ENCODE measurements at places on chromosomes 4 and X.
A peak's percentile ranks its signal among the peaks of the same experiment; 100 is the strongest.

DNA sequence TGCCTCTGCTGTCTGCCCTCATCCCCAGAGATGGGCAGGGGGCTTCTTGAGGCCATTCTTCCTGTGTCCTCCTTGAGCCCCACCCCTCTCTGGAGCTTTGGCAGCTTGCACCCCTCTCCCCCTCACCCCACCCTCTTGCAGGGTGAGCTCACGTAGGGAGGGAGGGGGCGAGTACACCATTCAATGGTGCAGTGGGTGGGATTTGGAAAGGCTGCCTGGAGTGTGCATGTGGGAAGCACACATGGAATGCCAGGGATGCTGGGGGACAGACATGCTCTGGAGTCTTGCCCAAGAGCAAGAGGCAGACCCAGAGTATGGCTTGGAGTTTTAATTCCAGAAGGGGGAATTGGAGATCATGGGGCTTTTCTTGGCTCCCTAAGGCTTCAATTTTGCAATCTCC is 5.6 kb downstream of the PAK3 start:
- DNase-seq, result no peak

- DNase-seq, result no peak
These were observed 43.2 kb downstream of the PGRMC2 start for GRCh38 chr4:128244379-128244778.

GRCh38 chrX:630007-630611 is 482 bp upstream of the SHOX start:
- no peak for DNase-seq

GRCh38 chr4:10020871-10021652 is at the start of gene SLC2A9:
SLC2A9 (minus strand) TSS chr4:10021497; CDS start chr4:10021429, 68 bp downstream.
- peak; percentile 85 for DNase-seq

DNA sequence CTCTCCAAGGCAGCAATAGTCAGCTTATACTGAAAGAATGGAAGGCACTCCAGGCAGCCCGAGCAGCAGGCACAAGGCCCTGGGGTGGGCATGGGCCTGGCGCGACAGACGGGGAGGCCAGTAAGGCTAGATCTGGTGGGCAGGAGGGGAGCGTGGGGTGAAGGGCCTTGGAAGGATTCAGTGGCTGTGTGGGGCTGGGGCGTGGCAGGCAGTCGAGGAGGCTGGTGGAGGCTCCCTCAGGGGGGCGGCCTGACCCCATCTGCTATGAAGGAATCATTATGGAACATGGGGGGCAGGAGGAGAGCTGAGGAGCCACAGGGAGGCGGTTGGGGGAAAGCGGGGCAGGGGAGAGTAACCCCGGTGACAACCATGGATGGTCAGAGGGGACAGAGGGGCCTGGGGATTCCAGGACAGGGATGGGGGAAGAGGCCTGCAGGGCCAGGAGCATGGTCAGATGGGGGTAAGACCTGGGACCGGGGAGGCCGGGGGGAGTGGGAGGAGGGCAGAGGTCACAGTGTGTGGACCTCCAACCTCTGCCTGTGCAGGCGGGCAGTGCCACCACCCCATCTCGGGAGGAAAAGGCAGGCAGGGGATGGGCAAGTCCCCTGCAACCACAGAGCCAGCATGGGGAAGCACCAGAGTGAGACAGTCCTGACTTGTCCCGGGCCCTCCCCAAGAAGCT is 70.3 kb downstream of the ACOX3 start:
- DNase-seq, result no peak

DNA sequence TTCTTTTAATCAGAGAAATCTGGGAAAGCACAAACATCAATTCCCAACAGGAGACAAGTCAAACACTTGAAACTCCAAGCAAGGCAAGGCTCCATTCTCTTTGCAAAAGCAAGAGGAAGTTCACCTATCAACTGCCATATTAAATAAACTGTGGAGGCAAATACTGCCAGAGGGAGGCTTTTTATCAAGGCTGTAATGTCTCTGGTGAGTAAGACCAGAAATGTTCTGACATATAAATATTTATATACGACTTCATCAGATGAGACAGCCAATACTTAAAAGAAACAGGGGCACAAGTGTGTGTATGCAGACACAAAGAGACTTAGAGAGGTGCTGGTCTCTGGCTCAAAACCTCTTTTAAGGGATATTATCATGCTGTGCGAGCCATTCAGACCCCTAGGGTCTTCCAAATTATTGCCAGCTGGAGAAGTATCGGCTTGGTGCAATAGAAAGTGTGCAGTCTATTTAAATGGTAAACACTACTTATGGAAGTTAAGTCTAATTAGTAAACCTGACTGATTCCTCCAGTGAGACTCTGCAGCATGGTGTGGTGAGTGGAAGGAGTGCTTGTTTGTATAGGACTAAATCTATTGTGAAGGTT is 24.4 kb downstream of the DCX start:
- DNase-seq, result no peak

- no peak for DNase-seq
These were observed 1.1 kb upstream of the EDNRA start for GRCh38 chr4:147479786-147480185.

DNA sequence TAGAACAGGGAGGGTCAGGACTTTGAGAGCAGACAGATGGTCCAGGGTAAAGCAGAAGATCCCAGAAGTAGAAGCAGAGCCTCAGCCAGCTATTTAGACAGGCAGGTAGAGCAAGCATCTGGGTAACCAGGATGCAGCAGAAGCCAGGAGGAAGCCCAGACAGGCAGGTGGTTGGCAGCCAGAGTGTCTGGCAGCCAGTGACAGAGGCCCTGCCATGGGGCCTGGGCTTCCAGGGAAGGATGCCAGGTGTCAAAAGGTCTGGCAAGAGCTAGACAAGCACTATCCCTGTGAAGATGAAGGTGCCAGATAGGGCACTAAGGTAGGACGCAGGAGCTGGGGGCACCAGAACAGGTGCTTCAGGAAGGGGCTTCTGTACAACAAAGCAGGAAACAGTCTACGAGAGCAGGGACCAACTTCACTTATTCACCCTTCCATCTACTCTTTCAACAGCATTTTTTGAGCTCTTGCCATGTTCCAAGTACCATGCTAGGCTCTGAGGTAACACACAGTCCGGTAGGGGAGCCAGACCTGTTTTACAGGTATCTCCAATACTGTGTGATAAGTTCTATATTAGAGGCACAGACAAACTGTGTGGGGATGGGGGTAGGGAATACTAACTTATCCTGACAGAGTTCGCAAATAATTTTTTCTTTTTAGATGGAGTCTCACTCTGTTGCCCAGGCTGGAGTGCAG is 38.1 kb upstream of the GJB1 start:
- no peak for DNase-seq

DNA sequence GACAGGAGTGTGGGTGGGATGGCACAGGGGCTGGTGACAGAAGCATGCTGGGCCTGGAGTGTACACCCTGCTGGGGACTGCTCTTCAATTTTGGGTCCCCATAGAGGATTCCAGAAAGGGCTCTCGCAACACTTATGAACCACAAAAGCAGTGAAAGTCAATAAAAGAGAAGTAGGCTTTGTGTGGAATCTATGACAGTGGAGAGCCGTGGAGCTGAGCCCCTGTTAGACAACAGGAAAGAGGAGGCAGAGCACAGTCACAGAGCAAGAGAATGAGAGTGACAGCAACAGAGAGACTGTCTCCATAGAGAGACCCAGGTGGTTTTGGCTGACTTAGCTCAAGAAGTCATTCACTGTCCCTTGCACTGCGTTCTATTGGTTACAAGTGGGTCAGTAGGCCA is 135.1 kb upstream of the ATP6AP2 start:
- DNase-seq, result peak; percentile 41

GRCh38 chrX:153061732-153062131 is 5.5 kb downstream of the PNMA3 start:
- no peak for DNase-seq

- peak; percentile 21 for DNase-seq
These were observed 4.5 kb downstream of the PLXNB3 start for GRCh38 chrX:153768311-153769157.
